ENCODE measurements at places on chromosomes 6 and 20.

DNA sequence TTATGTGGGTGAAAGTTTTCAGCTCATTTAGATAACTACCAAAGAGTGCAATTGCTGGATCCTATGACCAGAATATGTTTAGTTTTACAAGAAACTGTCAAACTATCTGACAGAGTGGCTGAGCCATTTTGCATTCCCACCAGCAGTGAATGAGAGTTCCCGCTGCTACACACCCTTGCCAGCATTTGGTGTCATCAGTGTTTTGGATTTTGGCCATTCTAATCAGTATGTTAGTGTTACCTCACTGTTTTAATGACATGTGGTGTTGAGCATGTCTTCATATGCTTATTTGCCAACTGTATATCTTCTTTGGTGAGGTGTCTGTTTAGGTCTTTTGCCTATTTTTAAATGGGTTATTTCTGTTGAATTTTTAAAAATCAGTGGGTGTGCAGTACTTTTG lies 120.9 kb downstream of the CFAP61 start:
- no peak for DNase-seq

DNA sequence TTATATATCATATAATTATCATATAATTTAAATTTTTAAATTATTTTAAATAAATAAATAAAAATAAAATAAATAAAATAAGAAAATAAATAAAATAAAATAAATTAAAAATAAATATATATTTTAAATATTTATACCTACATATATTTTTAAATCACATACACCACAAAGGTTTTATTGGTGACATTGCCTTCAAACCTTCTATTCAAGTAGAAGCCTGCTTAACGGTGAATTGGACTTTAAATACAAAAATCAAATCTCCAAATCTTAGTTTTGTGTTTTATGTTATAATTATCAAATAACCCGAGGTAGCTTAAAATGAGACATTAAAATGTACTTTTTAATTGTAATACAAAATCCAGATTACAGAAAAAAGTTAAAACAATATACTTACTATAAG lies 1137.8 kb downstream of the HACE1 start:
- DNase-seq: no peak

GRCh38 chr6:136866872-136867416 lies 44.6 kb downstream of the PEX7 start:
- no peak for DNase-seq

DNA sequence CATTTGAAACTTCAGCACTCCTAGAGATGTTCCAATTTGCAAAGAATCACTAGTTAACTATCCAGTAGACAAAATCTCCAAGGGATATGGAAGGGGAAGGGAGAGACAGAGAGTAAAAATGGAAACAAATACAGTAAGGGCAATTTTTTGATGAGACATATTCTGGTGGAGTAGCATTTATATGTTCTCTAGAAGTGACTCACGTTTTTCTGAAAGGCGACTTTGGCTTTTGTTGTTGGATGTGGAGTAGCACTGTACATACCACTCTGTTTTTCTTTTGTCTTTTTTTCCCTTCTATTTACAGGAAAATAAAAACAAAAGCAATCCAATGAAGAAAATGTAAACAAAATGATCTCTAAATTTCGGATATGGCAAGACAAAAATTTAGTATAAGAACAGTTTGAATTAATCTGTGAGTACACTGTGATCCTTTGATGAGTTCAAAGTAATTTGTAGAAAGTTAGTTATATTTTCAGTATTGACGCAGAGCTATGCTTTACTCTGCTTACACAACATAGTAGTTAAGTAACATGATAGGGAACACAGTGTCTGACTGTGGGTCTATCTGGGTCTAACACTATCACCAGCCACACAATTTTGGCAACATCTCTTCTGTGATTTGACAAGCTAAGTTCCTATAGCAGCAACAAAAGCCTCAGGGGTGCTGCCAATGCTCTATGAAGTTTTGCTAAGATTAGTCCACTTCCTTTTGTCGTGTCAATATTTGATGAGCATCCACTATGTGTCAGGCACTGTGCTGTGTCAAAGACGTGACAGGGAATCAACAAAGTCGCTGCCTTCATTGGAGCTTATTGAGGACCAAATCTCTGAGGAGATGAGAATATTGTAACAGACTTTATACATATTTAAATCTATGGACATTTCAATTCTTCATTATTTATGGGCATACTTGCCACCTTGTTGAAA lies 27.3 kb upstream of the TAGAP start:
- no peak for DNase-seq
